ENCODE measurements at places on chromosomes 16 and 17. TPM values are rescaled to one million over a fixed set of nuclear protein-coding genes. Genes with fewer than 3 reads are reported as not detected.
A peak's percentile ranks its signal among the peaks of the same experiment; 100 is the strongest.

DNA sequence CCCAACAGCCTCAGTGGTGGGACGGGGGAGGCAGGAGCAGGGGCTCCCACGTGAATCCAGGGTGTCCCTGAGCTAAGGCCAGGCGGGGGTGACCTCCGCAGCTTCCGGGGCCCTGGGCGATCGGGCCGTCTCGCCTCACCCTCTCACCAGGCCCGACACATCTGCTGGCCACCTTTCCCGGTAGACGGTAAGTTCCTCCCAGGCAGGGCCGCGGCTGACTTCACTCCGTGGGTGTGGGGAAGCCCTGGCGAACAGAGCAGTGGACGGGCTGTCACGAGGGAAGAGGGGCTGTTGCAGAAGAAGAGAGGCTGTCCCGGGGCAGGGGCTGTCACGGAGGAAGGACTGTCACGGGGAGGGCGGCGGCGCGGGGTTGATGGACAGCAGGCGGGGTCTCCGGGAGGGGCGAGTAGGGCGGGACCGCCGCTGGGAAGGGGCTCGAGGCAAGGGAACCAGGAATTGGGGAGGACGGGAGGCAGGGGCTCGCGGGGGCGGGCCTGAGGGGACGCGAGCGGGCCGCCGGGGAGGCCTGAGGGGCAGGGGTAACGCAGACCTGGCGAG, 498 bp downstream of the PKMYT1 start:
- no peak overlapping the region for H3K27ac ChIP-seq
- no peaks in the 10 kb centered on the region for H3K27me3 ChIP-seq
- no peaks in the 10 kb centered on the region for H3K36me3 ChIP-seq
- peak overlapping the region; percentile 77 for H3K4me3 ChIP-seq
- peak; percentile 50 for DNase-seq

The LDHD gene
- total RNA-seq = 11.5 TPM

- H3K27ac ChIP-seq = no peak overlapping the region
- no peak overlapping the region for H3K4me3 ChIP-seq
- H3K36me3 ChIP-seq = no peaks in the 10 kb centered on the region
These were observed 25.9 kb upstream of the APOH start for GRCh38 chr17:66255112-66255511.

DNA sequence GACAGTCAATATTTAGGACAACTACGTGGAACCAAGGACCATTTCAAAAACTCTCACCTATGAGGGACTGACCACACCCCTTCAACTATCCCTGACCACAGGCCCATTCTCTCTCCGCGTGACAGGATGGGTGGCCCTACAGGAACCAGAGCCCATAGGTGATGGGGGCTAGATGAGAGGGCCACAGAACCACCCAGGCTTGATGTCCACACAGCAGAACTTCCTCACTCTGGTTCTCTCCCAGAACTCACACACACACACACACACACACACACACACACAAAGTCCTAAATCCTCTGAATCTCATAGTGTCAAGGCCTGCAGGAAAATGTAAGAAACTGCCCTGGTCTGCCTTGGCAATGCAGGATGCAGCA, 1.5 kb downstream of the ZNF319 start:
- no peaks in the 10 kb centered on the region for H3K36me3 ChIP-seq
- DNase-seq = no peak
- no peak overlapping the region for H3K27ac ChIP-seq

- H3K4me3 ChIP-seq = peak overlapping the region; percentile 98
- DNase-seq = no peak
- no peaks in the 10 kb centered on the region for H3K36me3 ChIP-seq
- peak overlapping the region; percentile 97 for H3K27ac ChIP-seq
- H3K27me3 ChIP-seq = no peaks in the 10 kb centered on the region
These were observed 499 bp downstream of the PIP4K2B start for GRCh38 chr17:38798614-38799500.

The SLC6A2 gene
- total RNA-seq = not detected

- DNase-seq = no peak
- no peak overlapping the region for H3K27ac ChIP-seq
- H3K27me3 ChIP-seq = no peaks in the 10 kb centered on the region
- no peaks in the 10 kb centered on the region for H3K36me3 ChIP-seq
- H3K4me3 ChIP-seq = no peak overlapping the region
These were observed 13.1 kb downstream of the SLC38A8 start for GRCh38 chr16:84029297-84030047.

The PAQR4 gene
- total RNA-seq = 0.38 TPM

DNA sequence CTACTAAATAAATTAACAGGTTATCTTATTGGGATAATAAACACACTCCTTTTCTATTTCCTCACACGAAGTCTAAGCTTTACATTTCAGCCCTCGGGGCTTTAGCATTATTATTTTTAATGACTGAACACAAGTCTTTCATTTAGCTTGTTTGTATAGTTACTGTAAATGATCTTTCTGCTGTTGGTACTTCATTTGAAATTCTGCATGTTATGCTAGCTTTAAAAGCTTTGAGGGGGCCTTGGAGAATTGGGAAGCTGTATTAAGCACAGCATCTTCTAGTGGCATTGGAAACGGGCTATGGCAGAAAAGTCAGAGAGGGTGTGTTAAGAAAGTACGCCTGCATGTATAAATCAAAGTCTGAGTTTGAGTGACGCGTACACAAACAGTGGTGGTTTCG, 243.7 kb downstream of the FTO start:
- no peak for DNase-seq
- no peaks in the 10 kb centered on the region for H3K36me3 ChIP-seq
- no peaks in the 10 kb centered on the region for H3K4me1 ChIP-seq
- H3K27ac ChIP-seq = no peak overlapping the region

The DEXI gene
- total RNA-seq = 52.4 TPM

The ASB16 gene
- total RNA-seq = 1.4 TPM

DNA sequence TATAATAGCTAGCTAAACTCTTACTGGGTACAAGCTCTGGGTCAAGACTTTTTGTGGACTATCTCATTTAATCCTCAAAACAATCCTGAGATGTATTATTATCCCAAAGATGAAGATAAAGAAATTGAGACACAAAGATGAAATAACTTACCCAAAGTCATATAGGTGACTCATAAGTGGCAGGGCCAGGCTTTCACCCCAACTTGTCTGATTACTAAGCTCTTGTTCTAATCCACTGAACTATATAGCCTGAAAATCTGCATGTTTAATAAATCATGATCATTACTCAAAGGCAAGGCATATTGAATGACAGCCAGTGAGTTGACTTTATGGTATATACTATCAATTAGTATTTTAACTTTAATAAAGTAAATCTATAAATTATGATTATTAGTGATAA, 77.4 kb downstream of the SKAP1 start:
- H3K36me3 ChIP-seq = no peaks in the 10 kb centered on the region
- no peaks in the 10 kb centered on the region for H3K4me1 ChIP-seq
- DNase-seq = no peak

The ATP1B2 gene
- 42.5 TPM for total RNA-seq
